Left ventricle myocardium superior (tissue), 1 donor: ENCODE measurements at places on chromosomes 7 and 10. TPM values are rescaled to one million over a fixed set of nuclear protein-coding genes. Genes with fewer than 3 reads are reported as not detected.

GRCh38 chr7:30476459-30477145 lies 2.0 kb downstream of the NOD1 start:
- no peak for DNase-seq

GRCh38 chr7:37550872-37551271 lies 102.2 kb upstream of the ELMO1 start:
- DNase-seq, result no peak

DNA sequence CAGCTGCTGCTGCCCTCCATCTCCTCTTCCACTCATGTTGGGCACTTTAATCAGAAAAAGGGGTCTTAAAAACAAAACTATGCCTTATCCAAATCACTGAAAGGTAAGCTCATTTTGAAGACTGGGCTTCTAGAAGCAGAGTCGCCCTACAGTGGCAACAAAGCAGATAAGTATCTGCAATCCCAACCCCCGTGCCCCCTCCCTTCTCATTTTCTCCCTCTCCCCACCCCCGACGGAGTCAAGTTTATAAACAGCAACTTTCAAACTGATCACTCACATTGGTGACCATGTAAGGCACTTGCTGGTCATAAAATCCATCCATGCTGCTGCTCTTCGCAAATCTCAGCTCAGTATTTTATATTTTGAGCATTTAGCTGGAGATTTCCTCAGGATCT lies 738 bp downstream of the ETV1 start:
- no peak for DNase-seq

DNA sequence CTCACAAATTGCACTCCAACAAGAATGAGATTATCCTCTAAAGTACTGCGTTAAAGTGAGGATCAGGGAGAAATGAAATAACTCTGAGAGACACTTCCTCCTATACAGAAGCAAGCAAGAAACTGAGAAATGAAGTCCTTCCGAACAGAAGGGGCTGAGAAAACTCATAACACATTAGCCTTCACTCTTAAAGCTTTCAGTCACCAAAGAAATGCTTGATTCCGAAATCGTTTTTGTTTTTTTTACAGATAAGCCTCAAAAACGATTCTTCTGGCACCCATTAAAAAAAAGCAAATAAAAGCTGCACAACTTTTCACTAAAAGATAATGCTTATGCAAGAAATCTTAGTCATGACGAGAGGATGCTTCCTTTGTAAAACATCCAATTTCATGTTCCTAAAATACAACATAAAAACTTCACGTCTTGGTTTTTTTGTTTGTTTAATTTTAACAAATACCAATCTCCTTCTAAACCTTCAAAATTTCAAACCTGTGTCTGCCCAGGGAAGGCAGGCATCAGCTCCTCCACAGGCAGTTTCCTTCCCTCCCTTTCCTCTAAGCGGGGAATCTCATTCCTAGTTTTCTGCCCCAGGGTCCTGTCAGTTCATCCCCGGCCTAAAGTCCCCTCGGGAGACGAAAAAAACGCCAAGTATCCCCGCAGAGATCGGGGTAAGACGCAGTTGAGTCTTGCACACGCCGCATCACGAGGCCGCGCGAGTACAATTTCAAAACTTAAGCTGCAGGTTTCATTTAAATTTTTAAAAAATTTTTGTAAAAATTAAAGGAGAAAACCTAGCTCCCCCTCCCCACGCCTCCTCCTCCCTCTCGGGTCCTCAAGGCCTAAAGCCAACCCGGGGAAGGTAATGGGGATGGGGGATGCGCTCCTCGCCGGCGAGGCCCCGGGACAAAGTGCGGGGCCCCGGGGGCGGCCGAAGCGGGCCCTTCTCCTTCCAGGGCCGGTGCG lies 1.1 kb downstream of the BAZ1B start:
- DNase-seq, result no peak

The CUL1 gene
- total RNA-seq, result 48.7 TPM

GRCh38 chr7:89002981-89003956 lies 207.7 kb upstream of the TEX47 start:
- DNase-seq, result no peak

DNA sequence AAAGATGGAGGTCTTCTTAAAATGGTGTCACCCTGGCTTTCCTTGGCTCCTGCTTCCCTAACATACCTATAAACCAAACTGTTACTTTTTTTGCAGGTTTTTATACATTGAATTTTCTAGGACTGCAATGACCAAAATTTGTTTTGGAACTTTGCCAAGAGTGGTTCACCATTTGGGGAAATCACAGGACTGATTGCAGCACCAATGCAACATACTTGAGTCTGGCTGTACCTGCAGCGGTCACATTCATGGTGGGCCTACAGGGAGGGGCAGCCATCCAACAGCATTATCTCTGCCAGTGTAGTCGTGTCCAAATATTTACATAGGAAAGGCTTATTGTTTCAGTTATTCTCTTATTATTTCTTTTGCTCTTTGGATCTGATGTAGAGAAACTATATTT lies 69.0 kb downstream of the HACD1 start:
- DNase-seq, result no peak

DNA sequence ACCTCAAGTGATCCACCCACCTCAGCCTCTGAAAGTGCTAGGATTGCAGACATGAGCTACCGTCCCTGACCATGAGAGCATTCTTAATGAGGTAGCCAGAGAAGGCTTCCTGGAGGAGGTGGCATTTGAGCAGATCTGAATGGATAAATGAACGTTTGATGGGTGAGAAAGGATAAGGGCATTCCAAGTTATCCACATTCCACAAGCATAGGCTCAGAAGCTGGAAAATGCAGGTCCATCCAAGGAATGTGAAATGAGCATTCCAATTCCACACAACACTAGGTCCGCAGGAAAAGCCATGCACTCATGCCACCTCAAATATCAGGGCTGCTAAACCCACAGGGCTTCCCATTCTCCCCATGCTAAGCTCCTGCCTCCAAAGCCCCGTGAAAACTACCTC lies 17.0 kb downstream of the TMEM130 start:
- no peak for DNase-seq

DNA sequence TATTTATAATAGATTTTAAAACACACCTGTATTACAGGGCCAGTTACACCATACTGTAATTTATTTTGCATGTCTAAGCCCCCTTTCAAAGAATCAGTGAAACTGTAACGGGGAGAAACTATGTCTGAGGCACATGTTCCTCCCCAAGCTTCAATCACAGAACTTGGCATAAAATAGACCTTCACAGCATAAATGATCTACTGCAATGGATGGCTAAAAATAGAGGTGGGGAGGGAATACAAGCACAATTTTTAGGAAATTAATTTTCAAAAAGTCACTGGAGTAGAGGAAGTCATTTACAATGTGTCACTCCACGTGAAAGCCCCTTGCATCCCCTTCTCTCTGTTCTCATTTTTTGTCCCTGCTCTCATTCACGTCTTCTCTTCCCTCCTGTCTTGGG lies 385.2 kb downstream of the TNS3 start:
- no peak for DNase-seq

The CPEB3 gene
- 18.0 TPM for total RNA-seq

The ABLIM1 gene
- 808 TPM for total RNA-seq

- DNase-seq, result peak; percentile 36
These were observed at the start of gene PRR15 for GRCh38 chr7:29563590-29564495. Gene PRR15, plus strand, starts transcription at chr7:29563835. Its CDS starts 2,495 bp downstream, at chr7:29566330.

The JCAD gene
- total RNA-seq, result 30.4 TPM

DNA sequence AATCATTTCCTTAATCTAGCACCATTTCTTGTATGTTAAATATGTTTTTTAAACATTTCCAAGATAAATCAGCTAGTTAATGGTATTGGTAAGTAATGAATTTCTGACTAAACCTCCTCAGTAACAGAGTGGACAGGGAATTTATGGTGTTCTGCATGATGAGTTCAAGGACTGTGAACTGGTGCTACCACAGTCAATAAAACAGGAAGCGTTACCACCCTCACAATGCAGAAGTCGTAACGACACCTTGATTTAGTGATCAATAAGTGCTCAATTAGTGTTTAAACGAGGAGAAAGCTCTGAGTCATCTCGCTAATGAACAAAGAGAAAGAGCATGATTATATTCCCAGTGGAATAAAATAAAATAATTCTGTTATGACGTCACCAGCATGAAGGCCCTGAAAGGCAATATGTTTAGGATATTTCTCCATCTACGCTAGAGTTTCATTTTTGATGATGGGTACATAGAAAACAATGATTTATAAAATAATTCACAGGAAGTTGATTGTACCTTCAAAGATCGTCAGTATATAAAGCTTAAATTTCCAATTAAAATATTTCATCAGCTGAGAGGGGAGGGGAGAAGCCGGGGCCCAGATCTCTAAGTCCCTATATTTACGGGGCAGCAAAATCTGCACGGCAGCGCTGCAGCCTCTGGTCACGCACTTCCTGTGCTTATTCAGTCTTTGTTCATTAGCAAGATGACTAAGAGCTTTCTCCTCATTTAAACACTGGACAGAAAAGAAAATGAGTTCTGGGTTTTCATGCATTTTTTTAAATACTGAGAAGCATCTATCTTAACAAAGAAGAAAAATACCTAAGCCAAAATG lies 400.5 kb downstream of the PTPRN2 start:
- DNase-seq, result no peak

The CCM2 gene
- 36.7 TPM for total RNA-seq

GRCh38 chr10:16519908-16520861 lies 1.5 kb downstream of the C1QL3 start:
- peak; percentile 24 for DNase-seq

GRCh38 chr10:22666287-22667092 lies 47.9 kb downstream of the PIP4K2A start:
- no peak for DNase-seq

DNA sequence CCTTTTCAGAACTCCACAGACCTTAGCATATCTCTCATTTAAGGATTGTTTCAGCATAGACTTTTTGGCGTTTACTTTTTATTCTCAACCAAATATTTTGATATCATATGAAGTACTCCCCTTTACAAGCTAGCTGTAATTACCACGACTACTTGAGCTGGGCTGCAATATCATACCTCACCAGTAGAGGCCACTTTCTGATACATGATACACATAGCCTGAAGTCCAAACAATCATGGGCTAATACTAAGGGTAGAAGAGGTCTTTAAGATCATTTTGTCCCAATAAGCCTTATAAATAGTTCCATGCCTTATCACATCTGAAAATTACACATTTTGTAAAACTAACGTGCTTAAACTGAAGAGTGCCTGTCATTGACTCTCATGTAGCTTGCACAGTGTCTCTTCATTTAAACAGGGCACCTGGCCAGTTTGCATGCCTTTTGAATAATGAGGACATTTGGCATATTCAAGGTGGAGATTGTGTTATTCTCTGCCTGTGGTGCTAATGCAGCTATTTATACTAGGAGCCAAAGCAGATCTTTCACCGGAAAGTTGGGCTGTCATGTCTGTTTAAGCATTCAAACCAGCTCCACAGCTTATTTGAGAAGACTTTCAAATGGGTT lies 403.7 kb upstream of the ZMIZ1 start:
- no peak for DNase-seq

The ZNF488 gene
- total RNA-seq, result not detected

The PRR15 gene
- 0.35 TPM for total RNA-seq

The SORCS3 gene
- 0.10 TPM for total RNA-seq
